Psoas muscle (tissue), 8 donors: ENCODE measurements at places on chromosomes 3 and 15. TPM values are rescaled to one million over a fixed set of nuclear protein-coding genes. Genes with fewer than 3 reads are reported as not detected.

- no peak overlapping the region for H3K4me3 ChIP-seq
- no peaks in the 10 kb centered on the region for H3K4me1 ChIP-seq
- no peaks in the 10 kb centered on the region for H3K27me3 ChIP-seq
- DNase-seq = no peak
Measured at GRCh38 chr3:116877968-116878367, 168.4 kb downstream of the TUSC7 start.

DNA sequence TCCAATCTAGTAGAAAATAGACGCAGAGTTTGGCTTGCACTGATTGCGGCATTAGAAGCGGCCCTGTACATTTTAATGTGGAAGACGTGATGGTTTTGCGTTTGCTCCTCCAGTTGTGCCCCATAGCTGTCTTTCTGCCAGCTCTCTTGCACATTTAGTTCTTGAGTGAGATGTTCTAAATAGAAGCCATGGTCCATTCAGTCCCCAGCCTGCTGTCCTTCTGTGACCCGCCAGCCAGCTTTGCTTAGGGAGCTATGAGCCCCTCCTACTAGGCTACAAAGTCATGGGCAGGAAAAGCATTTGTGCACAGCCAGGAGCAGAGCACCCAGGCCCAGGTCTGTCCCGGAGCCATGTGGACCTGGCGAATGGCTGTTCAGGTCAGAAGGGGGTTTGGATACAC lies 50.3 kb downstream of the APBA2 start:
- H3K27ac ChIP-seq = no peak overlapping the region
- H3K4me3 ChIP-seq = no peak overlapping the region
- H3K36me3 ChIP-seq = no peaks in the 10 kb centered on the region
- no peaks in the 10 kb centered on the region for H3K4me1 ChIP-seq

DNA sequence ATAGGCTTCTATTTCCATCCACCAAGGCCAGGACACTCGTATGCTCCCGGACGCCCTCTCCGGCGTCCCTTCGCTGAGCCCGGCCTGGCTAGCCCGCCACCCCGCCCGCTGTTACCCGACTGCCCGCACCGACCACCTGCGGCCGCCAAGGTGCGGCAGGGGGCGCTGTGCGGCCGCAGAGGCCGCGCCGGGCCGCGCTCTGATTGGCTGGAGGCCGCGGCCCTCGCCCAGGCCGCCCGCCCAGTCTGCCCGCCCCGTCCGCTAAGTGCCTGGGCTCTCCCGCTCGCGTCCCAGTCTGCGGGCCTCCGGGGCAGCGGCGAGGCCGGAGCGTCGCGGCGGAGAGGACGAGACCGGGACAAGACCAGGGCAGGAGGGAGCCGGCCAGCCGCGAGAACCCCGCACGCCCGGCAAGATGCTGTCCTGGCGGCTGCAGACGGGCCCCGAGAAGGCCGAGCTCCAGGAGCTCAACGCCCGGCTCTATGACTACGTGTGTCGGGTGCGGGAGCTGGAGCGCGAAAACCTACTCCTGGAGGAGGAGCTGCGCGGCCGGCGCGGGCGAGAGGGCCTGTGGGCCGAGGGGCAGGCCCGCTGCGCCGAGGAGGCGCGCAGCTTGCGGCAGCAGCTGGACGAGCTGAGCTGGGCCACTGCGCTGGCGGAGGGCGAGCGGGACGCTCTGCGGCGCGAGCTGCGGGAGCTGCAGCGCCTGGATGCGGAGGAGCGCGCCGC lies at the start of gene SYNM:
Gene SYNM (plus strand): TSS at position 293 of the 726 bp plus-strand sequence. CDS start 120 bp downstream, at position 413.
- H3K36me3 ChIP-seq = no peaks in the 10 kb centered on the region
- peak within 1 kb of the TSS; percentile 71 for H3K4me3 ChIP-seq
- peak within 1 kb of the TSS; percentile 96 for H3K27ac ChIP-seq
- DNase-seq = peak; percentile 94

GRCh38 chr15:93983526-93983925 lies 247.8 kb upstream of the MCTP2 start:
- H3K4me3 ChIP-seq = no peak overlapping the region
- H3K27me3 ChIP-seq = no peaks in the 10 kb centered on the region
- H3K27ac ChIP-seq = no peak overlapping the region
- no peak for DNase-seq

The MRPL3 gene
- total RNA-seq = 95.3 TPM

The FANCD2OS gene
- not detected for total RNA-seq

DNA sequence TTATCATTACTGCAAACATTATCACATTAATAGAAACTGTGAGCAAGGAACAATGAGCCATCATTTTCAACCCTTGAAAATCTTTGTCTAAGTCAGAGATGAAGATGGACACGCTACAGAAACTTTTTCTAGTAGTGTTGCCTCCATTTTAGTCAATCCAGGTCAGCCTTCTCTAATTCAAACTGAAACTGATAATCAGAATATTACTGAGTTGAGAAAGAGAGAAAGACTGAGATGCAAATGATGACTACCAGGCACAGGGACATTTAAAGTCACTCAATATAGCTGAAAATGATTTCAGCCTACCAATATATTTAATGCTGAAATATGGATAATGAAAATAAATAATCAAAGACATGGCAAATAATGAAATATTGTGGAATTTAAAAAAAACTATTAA lies 261.4 kb downstream of the GBE1 start:
- H3K27me3 ChIP-seq = no peaks in the 10 kb centered on the region
- peaks cover 58% of the 10 kb centered on the region for H3K36me3 ChIP-seq
- H3K4me3 ChIP-seq = no peak overlapping the region
- no peak for DNase-seq
- H3K4me1 ChIP-seq = no peaks in the 10 kb centered on the region

DNA sequence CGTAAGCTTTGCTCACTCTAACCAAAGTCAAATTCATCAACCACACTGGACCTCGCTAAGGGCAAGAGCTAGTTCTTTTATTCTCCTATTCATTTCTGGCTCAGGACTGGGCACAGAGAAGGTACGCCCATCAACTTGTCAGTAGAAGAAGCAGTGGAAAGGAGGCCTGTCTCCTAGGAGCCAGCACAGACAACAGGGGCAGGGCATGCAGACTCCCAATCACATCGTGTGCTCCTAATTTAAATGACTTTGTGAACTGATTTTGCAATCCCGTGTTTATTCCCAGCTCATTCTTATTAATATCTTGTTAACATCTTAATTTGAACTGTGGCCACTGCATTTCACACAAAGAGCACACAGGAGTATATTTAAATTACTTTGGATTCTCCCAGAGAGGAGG lies 161.1 kb upstream of the BCL6 start:
- no peaks in the 10 kb centered on the region for H3K27me3 ChIP-seq
- no peak overlapping the region for H3K27ac ChIP-seq
- H3K4me1 ChIP-seq = no peaks in the 10 kb centered on the region

The LINGO1 gene
- 0.42 TPM for total RNA-seq

DNA sequence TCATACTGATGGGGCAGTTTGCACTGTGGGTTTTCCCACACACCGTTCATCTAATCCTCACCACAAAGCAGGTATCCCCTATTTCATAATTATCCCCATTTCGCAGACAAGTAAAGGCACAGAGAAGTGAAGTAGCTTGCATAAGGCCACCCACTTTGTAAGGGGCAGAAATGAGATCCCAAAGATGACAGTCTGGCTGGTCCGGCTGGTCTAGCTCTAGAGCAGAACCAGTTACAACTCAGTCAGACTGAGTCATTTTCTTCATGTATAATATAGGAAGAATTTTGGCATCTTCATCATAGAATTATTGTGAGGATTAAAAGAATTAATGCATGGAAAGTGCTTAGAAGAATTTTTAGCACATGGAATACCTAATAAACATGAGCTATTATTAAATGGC lies 10.6 kb downstream of the RBP1 start:
- H3K27ac ChIP-seq = no peak overlapping the region
- H3K4me1 ChIP-seq = no peaks in the 10 kb centered on the region
- DNase-seq = no peak
- H3K4me3 ChIP-seq = no peak overlapping the region

- H3K27me3 ChIP-seq = no peaks in the 10 kb centered on the region
- H3K27ac ChIP-seq = no peak overlapping the region
- DNase-seq = no peak
Measured at GRCh38 chr3:72855001-72855400, 6.8 kb upstream of the SHQ1 start.

The MST1R gene
- 1.7 TPM for total RNA-seq

DNA sequence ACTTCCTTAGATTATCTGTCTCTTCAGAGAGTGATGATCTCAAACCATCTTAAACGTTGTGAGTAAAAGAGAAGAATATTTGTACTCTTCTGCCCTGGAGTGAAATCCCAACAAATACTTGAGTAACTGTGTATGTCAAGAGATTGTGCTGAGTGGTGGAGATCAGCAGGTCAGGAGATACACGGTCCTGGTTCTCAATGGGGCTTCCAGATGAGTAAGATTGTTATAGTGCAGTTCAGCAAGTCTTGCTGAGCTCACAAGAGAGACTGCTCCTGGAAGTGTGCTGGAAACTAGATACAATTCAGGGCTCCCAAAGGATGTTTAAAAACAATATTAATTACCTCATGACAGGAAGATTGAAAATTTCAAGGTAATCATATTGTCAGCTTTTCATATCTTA lies 184.3 kb downstream of the AKAP13 start:
- no peaks in the 10 kb centered on the region for H3K36me3 ChIP-seq
- H3K27me3 ChIP-seq = no peaks in the 10 kb centered on the region
- DNase-seq = no peak
- H3K27ac ChIP-seq = no peak overlapping the region

The IQCF2 gene
- not detected for total RNA-seq

The MGLL gene
- 85.6 TPM for total RNA-seq

DNA sequence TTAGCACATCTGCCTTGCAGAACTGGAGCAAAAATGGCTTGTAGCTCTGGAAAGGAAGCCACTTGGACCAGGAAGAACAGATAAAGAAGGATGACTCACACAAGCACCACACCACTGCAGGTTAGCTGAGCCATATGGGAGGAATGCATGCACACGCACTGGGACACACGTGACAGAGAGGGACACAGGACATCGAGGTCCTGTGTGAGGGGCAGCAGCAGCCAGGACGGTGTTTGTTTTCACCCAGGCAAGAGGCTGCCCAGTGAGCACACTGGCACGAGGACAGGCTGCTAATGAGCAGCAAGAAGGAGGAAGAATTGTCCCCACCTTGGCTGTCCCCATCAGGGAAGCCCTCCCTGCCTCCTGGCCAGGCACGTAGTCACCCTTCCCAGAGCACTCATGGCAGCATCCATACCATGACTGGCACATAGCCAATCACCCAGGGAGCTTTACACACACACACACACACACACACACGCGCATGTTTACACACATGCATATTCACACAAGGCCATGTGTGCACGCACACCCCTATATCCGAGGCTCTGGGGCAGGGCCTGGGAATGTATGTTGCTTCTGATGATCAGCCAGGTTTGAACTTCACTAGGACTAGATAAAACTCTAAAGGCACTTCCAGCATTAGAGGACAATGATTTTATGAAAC lies 24.0 kb upstream of the SPTBN5 start:
- peak overlapping the region; percentile 77 for H3K27ac ChIP-seq
- H3K4me1 ChIP-seq = peaks cover 50% of the 10 kb centered on the region
- H3K36me3 ChIP-seq = no peaks in the 10 kb centered on the region
- no peak overlapping the region for H3K4me3 ChIP-seq
- peak; percentile 89 for DNase-seq
- H3K27me3 ChIP-seq = no peaks in the 10 kb centered on the region

GRCh38 chr3:188284455-188285212 lies 130.7 kb downstream of the LPP start:
- peak overlapping the region; percentile 88 for H3K27ac ChIP-seq
- H3K36me3 ChIP-seq = no peaks in the 10 kb centered on the region
- DNase-seq = no peak

DNA sequence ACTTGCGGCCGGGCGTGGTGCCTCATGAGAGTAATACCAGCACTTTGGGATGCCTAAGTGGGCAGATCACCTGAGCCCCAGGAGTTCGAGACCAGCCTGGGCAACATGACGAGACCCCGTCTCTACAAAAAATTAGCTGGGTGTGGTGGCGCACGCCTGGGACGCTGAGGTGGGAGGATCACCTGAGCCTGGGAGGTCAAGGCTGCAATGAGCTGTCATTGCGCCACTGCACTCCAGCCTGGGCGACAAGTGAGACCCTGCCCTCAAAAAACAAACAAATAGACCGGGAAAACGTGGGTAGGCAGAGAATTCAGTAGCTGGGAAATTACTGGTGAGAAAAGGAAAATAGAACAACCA lies 667 bp downstream of the UMPS start:
- H3K4me1 ChIP-seq = peaks cover 24% of the 10 kb centered on the region
- peak overlapping the region; percentile 83 for H3K27ac ChIP-seq
- peaks cover 21% of the 10 kb centered on the region for H3K36me3 ChIP-seq
- no peak for DNase-seq
- no peaks in the 10 kb centered on the region for H3K27me3 ChIP-seq

DNA sequence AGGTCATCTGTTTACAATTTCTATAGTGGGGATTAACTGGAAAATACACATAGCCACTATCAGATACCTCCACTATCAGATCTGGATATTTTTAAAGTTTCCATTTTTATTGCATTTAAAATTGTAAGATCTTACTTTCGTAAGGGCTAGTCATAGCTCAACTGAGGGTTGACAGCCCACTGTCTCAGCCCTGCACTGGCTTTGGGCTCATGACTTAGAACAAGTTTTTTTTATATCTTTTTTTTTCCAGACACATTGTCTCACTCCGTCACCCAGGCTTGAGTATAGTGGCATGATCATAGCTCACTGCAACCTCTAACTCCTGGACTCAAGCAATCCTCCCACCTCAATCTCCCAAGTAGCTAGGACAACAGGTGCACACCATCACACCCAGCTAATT lies 48.8 kb upstream of the DNAJC13 start:
- no peaks in the 10 kb centered on the region for H3K4me1 ChIP-seq
- H3K36me3 ChIP-seq = no peaks in the 10 kb centered on the region
- no peak overlapping the region for H3K4me3 ChIP-seq
- no peak overlapping the region for H3K27ac ChIP-seq

The EID1 gene
- 120 TPM for total RNA-seq

The MME gene
- 25.6 TPM for total RNA-seq

DNA sequence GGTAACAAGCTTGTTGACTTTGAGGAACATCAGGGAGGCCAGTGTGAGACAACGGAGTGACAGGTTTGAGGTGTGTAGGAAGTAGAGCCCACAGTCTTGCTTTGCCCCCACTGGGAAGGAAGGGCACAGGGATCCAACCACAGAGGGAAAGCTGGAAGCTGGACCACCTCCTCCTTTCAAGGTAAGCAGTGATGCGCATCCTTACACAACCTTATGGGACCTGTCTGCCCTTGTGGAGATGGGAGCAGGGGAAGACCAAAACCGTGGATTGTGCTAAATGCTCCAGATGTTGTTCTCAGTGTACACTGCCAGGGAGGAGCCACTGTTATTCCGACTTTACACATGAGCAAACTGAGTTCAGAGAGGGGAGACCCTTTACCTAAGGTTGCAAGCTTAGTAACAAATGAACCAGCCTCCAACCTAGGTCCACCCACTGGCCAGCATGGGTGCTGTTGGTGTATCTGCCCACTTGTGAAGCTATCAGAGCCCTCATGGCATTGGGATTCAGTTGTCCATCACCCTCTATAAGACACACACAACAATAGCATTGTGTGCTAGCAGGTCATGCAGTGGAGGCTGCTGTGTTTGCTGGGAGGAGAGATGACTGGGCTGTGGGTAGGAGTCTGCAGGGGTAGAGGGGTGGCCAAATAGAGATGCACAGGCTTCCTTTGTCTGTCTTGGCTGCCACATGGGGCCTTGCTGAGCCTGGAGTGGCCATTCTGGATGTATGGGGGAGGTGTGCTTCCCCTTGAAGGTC lies 586 bp upstream of the LSMEM2 start:
- no peak for DNase-seq
- H3K4me3 ChIP-seq = peak overlapping the region; percentile 60
- H3K36me3 ChIP-seq = no peaks in the 10 kb centered on the region
- H3K4me1 ChIP-seq = peaks cover 20% of the 10 kb centered on the region

The PLA2G4E gene
- total RNA-seq = 0.08 TPM

The PSMD2 gene
- total RNA-seq = 440 TPM

- no peak for DNase-seq
- no peak overlapping the region for H3K27ac ChIP-seq
- no peaks in the 10 kb centered on the region for H3K27me3 ChIP-seq
- no peaks in the 10 kb centered on the region for H3K36me3 ChIP-seq
- H3K4me1 ChIP-seq = no peaks in the 10 kb centered on the region
- no peak overlapping the region for H3K4me3 ChIP-seq
Measured at GRCh38 chr3:89052386-89052785, 55.0 kb upstream of the EPHA3 start.
